ENCODE measurements at places on chromosomes 5 and 9. TPM values are rescaled to one million over a fixed set of nuclear protein-coding genes. Genes with fewer than 3 reads are reported as not detected.

The AGXT2 gene
- total RNA-seq, result not detected

The IL7R gene
- 22.0 TPM for total RNA-seq

The GABRA1 gene
- not detected for total RNA-seq

The RGP1 gene
- total RNA-seq, result 23.3 TPM

The SH3GL2 gene
- total RNA-seq, result not detected

The TAS2R1 gene
- total RNA-seq, result not detected

The REXO4 gene
- 14.2 TPM for total RNA-seq

- H3K27me3 ChIP-seq, result no peaks in the 10 kb centered on the region
- H3K4me1 ChIP-seq, result peaks cover 16% of the 10 kb centered on the region
- no peak overlapping the region for H3K27ac ChIP-seq
- H3K4me3 ChIP-seq, result no peak overlapping the region
Measured at GRCh38 chr9:120866651-120867050, 10.3 kb downstream of the PHF19 start.

GRCh38 chr9:22363421-22363887, 83.2 kb upstream of the DMRTA1 start:
- no peaks in the 10 kb centered on the region for H3K27me3 ChIP-seq
- H3K36me3 ChIP-seq, result no peaks in the 10 kb centered on the region
- no peak for DNase-seq
- H3K4me3 ChIP-seq, result no peak overlapping the region

DNA sequence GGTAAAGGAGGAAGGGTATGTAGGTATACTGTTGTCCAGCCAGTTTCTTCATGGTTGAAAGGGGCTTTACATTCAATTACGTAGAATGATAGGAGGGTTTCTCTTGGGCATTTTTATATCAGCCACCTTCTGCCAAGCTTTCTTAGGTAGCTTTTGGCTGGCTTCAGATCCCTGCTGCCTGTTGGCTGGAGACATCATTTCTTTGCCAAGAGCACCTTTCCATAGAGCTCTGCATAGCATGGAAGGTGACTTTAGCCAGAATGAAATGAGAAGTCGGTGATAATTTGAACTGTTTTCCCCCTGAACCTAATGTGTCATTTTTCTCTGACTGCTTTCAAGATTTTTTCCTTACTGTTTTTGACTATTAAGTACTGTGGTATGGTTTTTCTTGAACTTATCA, 26.9 kb downstream of the TMEFF1 start:
- no peak overlapping the region for H3K27ac ChIP-seq
- no peak overlapping the region for H3K4me3 ChIP-seq
- no peaks in the 10 kb centered on the region for H3K27me3 ChIP-seq

DNA sequence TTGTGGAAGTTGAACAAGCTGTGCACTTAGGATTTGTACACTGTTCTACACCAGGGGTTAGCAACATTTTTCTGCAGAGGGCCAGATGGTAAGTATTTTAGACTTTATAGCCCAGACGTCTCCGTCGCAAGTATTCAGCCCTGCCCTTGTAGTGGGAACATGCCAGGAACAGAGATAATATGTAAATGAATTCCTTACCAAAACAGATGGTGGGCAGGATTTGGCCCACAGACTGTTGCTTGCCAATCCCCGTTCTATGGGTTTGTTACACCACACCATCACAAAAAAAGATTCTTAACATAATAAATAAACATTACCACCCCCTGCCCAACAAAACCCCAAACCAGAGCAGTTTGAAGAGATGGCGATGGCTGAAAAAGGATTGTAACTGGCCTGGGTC, 74.3 kb downstream of the AMBP start:
- H3K27me3 ChIP-seq, result no peaks in the 10 kb centered on the region
- H3K4me3 ChIP-seq, result no peak overlapping the region
- peak; percentile 4 for DNase-seq
- no peak overlapping the region for H3K27ac ChIP-seq
- no peaks in the 10 kb centered on the region for H3K4me1 ChIP-seq
- H3K36me3 ChIP-seq, result no peaks in the 10 kb centered on the region

DNA sequence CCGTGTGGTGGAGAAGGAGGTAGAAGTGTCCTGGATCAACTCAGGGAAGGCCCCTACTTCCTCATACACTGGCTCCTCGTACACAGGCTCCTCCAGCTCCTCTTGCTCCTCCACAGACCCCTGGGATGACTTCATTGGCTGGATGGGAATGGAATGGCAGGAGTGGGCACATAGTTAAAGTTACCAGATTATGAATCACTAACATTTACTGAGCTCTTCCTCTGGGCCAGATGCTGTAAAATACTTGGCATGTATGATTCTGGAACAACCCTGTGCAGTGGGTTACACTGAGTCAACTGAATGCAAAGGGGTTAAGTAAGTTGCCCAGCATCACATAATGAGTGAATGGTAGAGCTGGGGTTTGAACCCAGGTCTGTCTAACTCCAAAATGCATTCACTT, 3.1 kb upstream of the FCHSD1 start:
- no peak overlapping the region for H3K27ac ChIP-seq
- H3K27me3 ChIP-seq, result no peaks in the 10 kb centered on the region
- H3K4me1 ChIP-seq, result peaks cover 18% of the 10 kb centered on the region
- H3K36me3 ChIP-seq, result peaks cover 3% of the 10 kb centered on the region
- no peak overlapping the region for H3K4me3 ChIP-seq

- H3K4me1 ChIP-seq, result no peaks in the 10 kb centered on the region
- no peak for DNase-seq
- H3K27ac ChIP-seq, result no peak overlapping the region
- no peak overlapping the region for H3K4me3 ChIP-seq
- H3K36me3 ChIP-seq, result no peaks in the 10 kb centered on the region
- H3K27me3 ChIP-seq, result no peaks in the 10 kb centered on the region
Measured at GRCh38 chr5:104628911-104629310, 1066.3 kb upstream of the NUDT12 start.
